Sciatic nerve (tissue), 2 donors: ENCODE measurements at places on chromosomes 3 and 15. TPM values are rescaled to one million over a fixed set of nuclear protein-coding genes. Genes with fewer than 3 reads are reported as not detected.

DNA sequence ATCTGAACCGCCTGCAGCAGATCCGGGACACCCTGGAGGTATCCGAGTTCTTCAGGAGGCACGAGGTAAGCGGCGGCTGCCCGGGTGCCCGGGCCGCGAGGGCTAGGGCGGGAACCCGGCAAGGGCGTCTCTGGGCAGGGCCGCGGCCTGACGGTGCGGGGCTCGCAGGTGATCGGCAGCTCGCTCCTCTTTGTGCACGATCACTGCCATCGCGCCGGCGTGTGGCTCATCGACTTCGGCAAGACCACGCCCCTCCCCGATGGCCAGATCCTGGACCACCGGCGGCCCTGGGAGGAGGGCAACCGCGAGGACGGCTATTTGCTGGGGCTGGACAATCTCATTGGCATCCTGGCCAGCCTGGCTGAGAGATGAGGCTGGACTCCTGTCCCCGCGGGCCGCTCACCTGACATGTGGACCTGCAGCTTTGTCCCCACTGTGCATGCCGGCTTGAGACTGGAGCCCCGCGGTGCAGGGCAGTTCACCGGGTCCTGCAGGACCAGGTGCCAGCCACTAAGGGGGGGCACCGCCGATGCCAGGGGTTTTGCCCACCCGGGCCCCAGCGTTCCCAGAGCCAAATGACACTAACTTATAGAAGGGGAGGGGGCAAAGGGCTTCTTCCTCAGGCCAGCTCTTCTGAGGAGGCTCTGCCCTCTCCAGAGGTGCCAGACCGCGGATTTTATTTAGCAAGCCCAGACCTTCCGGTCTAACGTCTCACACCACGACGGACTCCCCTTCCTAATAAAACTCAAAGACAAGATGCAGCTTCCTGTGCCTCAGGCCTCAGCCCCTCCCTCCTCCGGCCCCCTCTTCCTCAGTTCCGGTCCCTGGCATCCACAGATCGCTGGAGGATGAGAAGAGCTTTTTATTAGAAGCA is 9.4 kb downstream of the ITPKA start:
- no peak for DNase-seq

GRCh38 chr3:31945738-31946052 is 35.4 kb downstream of the OSBPL10 start:
- no peak for DNase-seq

- no peak for DNase-seq
These were observed 332.3 kb upstream of the SUCLG2 start for GRCh38 chr3:67986706-67987105.

GRCh38 chr3:183917776-183918175 is 33.1 kb upstream of the PARL start:
- DNase-seq: no peak

- no peak for DNase-seq
These were observed 130.2 kb upstream of the CFAP20DC start for GRCh38 chr3:59180006-59180405.

GRCh38 chr3:127103080-127103479 is 89.9 kb upstream of the PRR23E start:
- no peak for DNase-seq

- no peak for DNase-seq
These were observed 594.1 kb downstream of the FGF12 start for GRCh38 chr3:192133271-192133670.

SLC22A13 gene
- 0.98 TPM for total RNA-seq

CILP gene
- total RNA-seq: 37.9 TPM

PRR23B gene
- total RNA-seq: not detected

ANKRD63 gene
- total RNA-seq: not detected
